ENCODE measurements at places on chromosomes 5 and 9.

- DNase-seq = no peak
Measured at GRCh38 chr5:172886476-172886875, 52.4 kb downstream of the ERGIC1 start.

- DNase-seq = no peak
Measured at GRCh38 chr9:125568621-125569020, 138.4 kb downstream of the MAPKAP1 start.

DNA sequence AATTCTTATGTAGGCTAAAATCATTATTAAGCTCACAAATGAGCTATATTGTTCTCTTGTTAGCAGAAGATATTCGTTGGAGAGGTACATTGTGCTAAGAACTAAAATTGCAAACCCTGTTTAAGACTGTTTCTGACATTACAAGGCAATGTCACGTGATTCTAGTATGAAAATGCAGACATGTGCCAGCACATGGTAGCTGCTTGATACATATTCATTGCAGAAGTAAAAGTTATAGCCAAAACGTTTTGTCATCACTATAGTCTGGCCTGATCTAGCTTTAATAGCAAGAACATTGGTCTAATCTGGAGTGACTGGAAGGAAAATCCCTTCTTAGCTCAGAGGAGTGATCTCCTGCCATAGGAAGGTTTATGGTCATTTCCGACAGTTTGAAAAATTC lies 144.7 kb downstream of the CFAP90 start:
- DNase-seq = no peak

- no peak for DNase-seq
Measured at GRCh38 chr9:110807956-110808598, 139.5 kb downstream of the MUSK start.
